ENCODE measurements at places on chromosomes 13 and 19. TPM values are rescaled to one million over a fixed set of nuclear protein-coding genes. Genes with fewer than 3 reads are reported as not detected.
A peak's percentile ranks its signal among the peaks of the same experiment; 100 is the strongest.

- peak; percentile 64 for DNase-seq
Measured at GRCh38 chr19:35211545-35212230, 16.9 kb downstream of the FAM187B start.

GRCh38 chr19:49812997-49813861 lies at the start of gene FUZ:
Gene FUZ (minus strand): TSS chr19:49813292. CDS start chr19:49813106, 186 bp downstream.
- DNase-seq, result peak; percentile 99

- DNase-seq, result peak; percentile 68
Measured at GRCh38 chr19:6100284-6100915, 9.9 kb downstream of the RFX2 start.

DNA sequence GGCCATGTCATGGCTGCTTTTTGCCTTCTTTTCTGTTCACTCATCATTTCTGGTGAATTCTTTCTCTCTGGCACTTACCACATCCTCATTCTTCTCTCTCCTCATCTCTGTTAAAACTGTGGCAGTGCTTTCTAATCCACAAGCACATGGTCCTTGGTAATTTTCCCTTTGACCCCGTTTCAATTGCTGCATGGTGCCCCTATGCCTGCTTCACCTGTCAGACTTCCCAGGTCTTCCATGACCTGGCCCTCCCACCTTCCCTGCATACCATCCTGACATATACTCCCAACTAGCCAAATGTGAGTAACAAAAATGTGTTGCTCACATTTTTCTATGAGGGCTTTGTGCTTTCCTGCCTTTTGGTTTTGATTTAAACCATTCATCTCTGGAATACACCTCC lies 286.5 kb downstream of the MTUS2 start:
- DNase-seq, result no peak

GRCh38 chr13:99421271-99421670 lies 80.0 kb upstream of the TM9SF2 start:
- DNase-seq, result no peak

DNA sequence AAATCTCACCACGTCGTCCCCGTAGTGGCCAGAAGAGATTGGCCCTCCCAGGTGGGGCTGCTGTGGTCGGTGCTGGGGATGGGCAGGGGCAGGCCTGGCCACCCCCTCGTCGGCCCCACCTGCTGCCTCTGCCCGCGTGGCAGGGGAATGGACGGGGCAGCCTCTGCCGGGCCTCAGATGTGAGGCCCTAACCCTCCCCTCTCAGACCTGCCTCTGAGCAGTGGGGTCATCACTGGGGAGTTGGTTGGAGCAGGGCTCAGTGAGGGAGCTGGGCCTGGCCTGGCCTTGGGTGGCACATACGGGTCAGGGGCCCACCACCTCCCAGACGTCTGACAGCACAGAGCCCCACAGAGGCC lies 41.5 kb downstream of the MCF2L start:
- DNase-seq, result no peak

DNA sequence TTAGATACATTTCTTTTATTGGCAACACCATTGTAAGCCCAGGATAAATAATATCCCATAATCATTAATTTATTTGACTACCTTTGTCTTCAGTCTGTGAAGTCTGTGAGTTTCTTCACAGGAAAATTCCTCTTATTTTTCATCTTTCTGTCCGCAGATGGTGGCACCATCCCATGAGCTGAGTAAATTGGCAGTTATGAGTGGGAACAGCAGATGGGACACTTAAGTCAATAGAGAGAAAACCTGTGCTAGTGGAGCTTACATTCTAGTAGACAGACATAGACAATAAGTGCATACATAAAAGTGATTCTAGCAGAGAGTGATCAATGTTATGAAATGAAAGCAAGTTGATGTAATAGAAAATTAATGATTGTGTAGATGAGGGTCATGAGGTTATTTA lies 638.2 kb upstream of the MIR17HG start:
- DNase-seq, result no peak

DNA sequence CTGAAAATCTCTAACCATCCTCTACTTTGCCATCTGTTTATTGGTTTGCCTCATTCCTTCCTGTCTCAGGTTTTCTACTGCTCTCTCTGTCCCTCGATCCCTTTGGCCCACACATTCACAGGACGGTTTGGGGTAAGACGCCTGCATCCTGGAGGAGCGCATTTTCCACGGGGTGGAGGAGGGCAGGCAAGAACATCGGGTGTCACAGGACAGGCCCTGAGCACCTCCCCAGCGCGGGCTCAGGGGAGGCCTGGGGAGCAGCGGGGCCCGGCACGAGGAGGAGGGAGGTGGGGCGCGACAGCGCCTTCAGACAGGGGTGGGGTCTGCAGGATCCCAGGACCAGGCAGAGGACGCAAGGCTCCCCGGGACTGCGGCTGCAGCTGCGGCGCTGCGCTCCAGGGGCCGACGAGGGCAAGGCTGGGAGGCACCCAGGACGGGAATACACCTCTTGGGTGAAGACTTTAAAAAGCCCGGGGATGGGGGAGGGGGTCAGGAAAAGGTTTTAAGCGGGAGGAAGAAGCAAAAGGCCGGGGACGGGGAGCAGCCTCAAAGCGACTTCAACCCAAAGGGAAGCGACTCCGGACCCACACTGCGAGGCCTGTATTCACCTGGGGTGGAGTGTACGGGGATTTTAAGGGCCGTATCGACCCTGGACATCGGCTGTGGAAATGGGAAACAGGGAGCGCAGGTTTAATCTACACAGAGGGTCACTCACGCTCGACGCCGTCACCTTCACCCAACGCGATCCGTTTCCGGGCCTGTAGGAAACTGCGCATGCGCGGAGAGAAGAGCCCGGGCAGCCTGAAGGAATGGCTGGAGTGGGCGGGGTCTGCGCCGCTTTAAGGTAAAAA lies at the start of gene ZNF415:
ZNF415 (minus strand) TSS at position 770 of the 851 bp plus-strand sequence. CDS start 10,234 bp downstream, outside the sequence.
- DNase-seq, result peak; percentile 86

GRCh38 chr19:12464769-12465168 lies 19.8 kb downstream of the ZNF709 start:
- no peak for DNase-seq

- no peak for DNase-seq
Measured at GRCh38 chr19:2771786-2772674, 11.0 kb downstream of the SGTA start.

GRCh38 chr19:47377801-47378200 lies 28.7 kb downstream of the DHX34 start:
- no peak for DNase-seq

- DNase-seq, result no peak
Measured at GRCh38 chr13:27868641-27869435, 51.0 kb upstream of the PDX1 start.

The PNMA8B gene
- total RNA-seq, result 0.65 TPM

The POMP gene
- total RNA-seq, result 112 TPM

The MAG gene
- total RNA-seq, result not detected

The PLK5 gene
- not detected for total RNA-seq

The IL12RB1 gene
- total RNA-seq, result 0.75 TPM

The LRG1 gene
- 0.22 TPM for total RNA-seq

The DENND1C gene
- total RNA-seq, result 0.35 TPM

The CYP2A7 gene
- total RNA-seq, result not detected

All from Right ventricle myocardium superior (tissue), 1 donor.